Suppressor macrophage treated with lipopolysaccharide for 1 hour (primary cell): ENCODE measurements at places on chromosomes 7 and 10.
A peak's percentile ranks its signal among the peaks of the same experiment; 100 is the strongest.

GRCh38 chr10:63094405-63094804 lies 38.7 kb upstream of the NRBF2 start:
- DNase-seq: no peak

- peak; percentile 88 for DNase-seq
These were observed 269.6 kb upstream of the FZD1 start for GRCh38 chr7:90994601-90995000.

DNA sequence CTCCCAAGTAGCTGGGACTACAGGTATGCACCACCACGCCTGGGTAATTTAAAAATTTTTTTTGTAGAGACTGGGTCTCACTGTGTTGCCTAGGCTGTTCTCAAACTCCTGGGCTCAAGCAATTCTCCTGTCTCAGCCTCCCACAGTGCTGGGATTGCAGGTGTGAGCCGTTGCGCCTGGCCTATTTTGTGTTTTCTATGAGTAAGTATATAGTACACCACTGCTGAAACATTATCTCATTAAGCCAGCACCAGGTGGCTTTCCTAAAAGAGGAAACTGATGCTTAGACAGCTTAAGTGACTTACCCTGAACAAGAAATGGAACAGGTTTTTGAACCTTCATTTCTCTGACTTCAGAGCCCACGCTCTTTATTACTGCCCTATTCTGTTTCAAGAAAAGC lies 7.8 kb upstream of the PTPN12 start:
- DNase-seq: no peak

- peak; percentile 22 for DNase-seq
These were observed 148.0 kb downstream of the LRRN3 start for GRCh38 chr7:111238886-111239285.

DNA sequence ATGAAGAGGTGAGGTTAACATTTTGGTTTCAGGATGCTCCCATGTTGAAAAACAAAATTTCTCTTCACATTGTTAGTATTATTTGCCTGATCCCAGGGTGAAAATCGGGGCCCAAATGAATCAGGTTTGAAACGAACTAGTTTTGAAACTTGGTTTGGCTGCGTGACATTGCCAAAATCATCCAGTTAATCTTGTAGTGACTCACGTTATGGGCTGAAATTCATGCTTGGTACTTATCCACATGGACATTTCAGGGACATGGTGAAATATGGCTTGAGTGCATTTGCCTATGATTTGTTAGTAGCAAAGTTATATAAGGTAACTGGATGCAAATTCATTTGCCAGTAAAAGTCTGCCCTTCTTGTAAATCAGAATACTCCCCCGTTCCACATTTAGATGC lies 97.3 kb downstream of the CFAP58 start:
- DNase-seq: no peak

DNA sequence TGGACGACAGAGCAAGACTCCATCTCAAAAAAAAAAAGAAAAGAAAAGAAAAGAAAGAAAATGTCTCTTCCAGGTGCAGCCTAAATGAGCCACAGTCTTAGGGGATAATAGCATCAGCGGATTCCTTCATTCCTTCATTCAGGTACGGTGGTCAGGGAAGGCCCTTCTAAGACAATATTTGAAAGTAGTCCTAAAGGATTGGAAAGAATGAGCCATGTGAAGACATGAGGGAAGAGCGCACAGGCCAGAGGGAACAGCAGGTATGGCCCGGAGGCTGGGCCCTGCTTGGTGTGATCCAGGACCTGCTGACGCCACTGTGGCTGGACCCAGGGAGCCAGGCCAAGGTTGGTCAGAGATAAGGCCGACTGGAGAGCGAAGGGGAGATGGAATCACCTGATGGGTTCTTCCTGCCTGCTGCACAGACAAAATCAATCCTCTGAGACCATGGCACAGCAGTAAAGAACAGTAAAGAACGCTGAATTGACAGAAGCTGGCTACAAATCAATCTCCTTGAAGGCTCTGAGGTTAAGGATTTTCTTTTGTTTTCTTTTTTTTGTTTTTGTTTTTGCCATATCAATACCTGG lies 16.3 kb upstream of the MKRN1 start:
- no peak for DNase-seq

GRCh38 chr7:37961251-37961650 lies 40.8 kb downstream of the EPDR1 start:
- no peak for DNase-seq

GRCh38 chr10:49649936-49650723 lies 29.3 kb upstream of the C10orf53 start:
- no peak for DNase-seq
